Cortex of kidney (tissue), 1 donor: ENCODE measurements at places on chromosomes 2 and 18.

GRCh38 chr2:9712263-9712662, 81.5 kb upstream of the YWHAQ start:
- DNase-seq: no peak

DNA sequence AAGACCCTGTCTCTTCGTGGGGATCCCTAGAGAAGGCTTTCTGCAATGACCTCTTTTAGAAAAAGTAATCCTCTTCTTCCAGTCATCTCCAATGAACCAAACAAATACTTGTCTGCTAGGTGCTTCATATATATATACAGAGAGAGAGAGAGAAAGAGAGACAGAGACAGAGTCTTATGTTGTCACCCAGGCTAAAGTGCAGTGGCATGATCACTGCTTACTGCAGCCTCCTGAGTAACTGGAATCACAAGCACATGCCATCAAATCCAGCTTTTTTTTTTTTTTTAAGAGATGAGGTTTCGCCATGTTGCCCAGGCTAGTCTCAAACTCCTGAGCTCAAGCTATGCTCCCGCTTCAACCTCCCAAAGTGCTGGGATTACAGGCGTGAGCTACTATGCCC, 18.6 kb upstream of the PKDCC start:
- DNase-seq: no peak

DNA sequence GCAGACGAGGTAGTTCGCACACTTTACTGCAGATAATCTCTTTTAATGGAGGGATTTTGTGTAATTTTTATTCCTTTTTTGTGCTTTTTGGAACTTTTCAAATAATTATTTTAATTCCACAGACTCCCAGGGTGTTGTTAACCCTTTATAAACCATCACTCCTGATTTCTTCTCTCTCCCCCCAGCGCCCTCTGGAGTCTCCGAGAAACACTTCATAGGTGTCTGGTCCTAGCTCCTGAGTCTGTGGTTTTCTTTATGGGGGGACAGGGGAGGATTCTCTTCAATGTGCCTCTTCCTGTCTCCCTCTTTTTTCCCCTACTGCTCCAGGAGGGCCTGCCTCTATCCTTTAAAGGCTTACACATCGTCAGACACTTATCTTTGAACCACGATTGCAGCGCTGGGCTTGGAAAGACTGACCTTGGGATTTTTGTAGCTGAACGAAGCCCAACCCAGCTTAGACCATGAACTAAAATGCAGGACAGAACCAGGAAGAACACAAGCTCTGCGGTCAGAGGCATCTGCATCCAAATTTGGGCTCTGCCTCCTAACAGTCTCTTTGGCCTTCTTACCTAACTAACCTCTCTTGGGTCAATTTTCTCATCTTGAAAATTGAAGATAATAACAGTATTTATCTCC, 7.1 kb upstream of the PKDCC start:
- no peak for DNase-seq

- DNase-seq: no peak
These were observed 34.6 kb downstream of the MBP start for GRCh38 chr18:77098029-77098428.

GRCh38 chr2:169797601-169798000, 1.1 kb upstream of the SSB start:
- DNase-seq: no peak

DNA sequence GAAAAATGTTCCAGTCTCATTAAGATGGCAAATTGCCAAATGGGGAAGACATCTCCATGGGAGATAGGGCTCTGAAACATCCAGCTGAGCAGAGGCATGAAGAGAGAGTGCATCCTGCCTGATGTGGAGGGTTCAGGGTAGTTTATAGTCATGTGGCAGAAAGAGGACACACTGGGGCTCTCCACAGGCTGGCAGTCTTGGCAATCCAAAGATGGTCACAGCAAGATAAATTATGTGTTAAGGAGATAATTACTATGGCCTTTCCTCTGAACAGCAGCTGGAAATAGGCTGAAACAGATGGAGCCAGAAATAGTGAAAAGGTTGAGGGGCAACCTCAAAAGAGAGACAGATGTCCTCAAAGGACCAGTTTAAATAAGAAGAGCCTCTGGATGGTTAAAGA, 97.2 kb downstream of the DCC start:
- DNase-seq: no peak

DNA sequence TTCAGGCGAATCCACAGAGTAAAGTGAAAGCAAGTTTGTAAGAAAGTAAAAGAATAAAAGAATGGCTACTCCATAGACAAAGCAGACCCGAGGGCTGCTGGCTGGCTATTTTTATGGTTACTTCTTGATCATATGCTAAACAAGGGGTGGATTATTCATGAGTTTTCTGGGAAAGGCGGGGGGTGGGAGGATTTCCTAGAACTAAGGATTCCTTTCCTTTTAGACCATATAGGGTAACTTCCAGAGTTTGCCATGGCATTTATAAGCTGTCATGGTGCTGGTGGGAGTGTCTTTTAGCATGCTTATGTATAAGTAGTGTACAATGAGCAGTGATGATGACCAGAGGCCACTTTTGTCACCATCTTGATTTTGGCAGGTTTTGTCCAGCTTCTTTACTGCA, 59.8 kb downstream of the SLC4A3 start:
- DNase-seq: no peak

- DNase-seq: no peak
These were observed 600.4 kb upstream of the CHAC2 start for GRCh38 chr2:53167227-53167626.

DNA sequence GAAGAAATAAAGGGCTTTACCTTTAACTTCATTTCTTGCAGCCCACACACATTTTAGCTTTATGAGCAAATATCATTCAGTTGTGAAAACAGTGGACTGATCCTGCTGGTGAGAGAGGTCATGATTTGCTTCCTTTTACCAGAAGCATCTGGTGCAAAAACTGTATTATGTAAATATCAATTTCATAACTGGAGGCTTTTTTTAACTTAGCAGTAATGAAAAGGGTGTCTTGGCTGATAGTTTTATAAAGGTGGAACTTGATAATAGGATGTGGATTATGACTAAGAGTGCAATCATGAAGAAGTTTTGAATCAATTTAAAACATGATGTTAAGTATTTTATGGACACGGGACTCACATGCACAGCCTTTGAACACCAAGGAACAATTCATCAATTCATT, 304.4 kb downstream of the GULP1 start:
- DNase-seq: no peak

GRCh38 chr2:151277067-151277466, 12.4 kb downstream of the NMI start:
- DNase-seq: no peak

DNA sequence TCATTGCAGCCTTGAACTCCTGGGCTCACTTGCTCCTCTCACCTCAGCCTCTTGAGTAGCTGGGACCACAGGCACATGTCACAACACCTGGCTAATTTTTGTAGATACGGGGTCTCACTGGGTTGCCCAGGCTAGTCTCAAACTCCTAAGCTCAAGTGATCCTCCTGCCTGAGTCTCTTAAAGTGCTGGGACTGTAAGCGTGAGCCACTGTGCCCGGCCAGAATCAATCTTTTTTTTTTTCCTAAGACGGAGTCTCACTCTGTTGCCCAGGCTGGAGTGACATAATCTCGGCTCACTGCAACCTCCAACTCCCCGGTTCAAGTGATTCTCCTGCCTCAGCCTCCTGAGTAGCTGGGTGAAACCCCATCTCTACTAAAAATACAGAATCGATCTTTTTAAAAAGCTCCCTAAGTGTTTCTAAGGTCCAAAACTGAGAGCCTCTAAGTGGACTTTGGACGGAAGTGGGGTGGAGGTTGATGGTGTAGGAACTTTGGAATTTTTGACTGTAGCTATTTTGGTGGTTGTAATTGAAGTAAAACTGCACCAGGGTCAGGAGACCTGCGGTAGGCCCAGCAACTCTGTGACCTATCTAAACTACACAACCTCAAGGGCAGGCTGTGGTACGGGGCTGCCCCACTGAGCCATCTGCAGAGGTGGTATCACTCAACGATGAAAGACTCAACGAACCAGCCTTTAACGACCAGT, 82.9 kb downstream of the POLR1A start:
- no peak for DNase-seq

GRCh38 chr2:159712143-159712928, at the start of gene MARCHF7:
MARCHF7 (plus strand) TSS chr2:159712506; CDS start chr2:159729023, 16,517 bp downstream.
- DNase-seq: peak; percentile 71

DNA sequence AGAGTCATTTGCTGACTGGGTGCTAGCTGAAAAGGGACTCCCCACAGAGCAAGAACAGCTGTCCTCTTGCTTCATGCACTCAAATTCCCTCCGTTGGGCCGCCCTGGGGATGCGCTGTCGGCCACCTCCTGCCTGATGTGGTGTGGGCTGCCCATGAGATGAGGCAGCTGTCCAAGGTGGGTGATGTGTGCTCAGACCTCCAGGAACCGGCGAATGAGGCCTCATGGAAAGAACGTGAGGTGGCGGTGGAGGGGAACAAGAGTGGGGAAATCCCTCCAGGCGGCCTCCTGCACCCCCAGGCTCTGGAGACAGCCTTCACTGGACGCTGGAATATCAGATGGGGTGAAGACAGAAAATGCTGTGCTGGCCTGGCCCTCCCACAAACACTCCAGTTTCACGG, 79.8 kb downstream of the LONRF2 start:
- DNase-seq: no peak

GRCh38 chr2:33521791-33522281, 45.4 kb downstream of the RASGRP3 start:
- no peak for DNase-seq

DNA sequence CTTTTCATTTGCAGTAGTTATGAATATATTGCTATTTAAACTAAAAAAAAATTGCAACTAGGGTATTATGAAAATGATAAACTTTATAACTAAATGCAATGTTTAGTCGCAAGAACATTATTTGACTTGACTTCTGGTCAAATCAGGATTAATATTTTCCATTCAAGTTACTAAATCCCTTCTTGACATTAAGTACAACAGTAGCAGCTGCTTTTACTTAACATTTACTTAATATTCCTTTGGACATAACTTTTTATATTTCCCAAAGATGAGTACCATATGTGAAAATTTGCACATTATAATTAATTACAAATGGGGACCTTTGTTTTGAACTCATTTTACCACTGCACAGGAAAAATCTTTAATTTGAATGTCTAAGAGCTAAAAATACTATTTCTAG, 74.0 kb downstream of the PMS1 start:
- DNase-seq: no peak

GRCh38 chr18:62329691-62330454, 4.8 kb downstream of the TNFRSF11A start:
- DNase-seq: no peak

- DNase-seq: no peak
These were observed 74.2 kb upstream of the STK17B start for GRCh38 chr2:196245378-196246140.

DNA sequence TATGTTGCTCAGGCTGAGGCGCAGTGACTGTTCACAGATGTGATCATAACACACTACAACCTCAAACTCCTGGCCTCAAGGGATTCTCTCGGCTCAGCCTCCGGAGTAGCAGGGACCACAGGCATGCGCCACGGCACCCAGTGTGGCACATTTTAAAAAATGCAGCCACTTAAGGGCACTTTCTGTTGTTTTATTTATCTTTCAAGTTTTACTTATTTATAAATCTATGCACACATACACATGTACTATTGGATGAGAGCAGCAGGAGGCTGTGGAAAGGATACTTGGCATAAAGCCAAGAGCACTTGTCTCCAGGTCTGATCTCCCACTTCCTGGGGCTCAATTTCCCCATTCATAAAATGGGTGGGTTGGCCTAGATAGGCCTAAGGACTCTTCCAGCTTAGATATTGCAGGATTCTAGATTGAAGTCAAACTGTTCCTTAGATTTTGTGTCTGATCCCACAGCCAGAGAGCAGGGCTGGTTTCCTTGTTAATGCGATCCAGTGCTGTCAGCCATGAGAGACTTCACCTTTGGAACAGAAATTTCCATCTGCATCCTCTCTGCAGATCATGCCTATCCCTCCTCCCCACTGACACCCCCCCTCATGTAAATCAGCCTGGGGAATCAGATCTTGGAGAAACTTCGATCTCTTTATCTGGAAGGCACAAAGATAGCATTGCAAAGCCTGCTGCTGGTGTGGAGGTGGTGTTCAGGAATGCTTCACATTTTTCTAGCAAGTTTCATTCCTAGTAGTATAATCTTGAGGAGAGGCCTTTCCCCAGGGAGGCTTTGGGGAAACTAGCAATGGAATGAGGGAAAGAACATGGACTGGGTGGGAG, 24.7 kb downstream of the PCBP1 start:
- DNase-seq: no peak

- DNase-seq: no peak
These were observed 141.1 kb downstream of the HDAC4 start for GRCh38 chr2:239259603-239260298.

DNA sequence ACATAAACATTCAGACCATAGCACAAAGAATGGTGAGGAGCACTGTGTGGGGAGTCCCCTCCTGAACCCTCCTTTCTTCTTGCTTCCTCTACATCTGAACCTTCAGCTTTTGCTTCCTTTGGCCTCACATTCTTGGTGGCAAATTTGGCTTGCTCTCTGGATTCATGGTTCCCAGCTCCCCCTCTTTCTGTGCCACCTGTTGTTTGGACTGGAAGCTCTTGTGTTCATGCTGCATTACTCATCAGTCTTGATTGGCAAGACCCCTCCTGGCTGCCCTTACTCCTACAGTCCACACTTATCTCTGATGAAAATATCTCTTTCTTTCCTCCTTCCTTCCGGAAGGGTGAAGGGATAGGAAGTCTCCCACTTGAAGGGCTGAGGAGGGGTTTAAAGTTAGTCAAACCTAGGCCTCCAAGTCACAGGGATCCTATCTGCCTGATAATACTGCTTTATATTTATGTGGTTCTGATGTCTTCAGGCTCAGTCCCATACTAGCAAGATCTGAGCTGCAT, 70.0 kb downstream of the MYO3B start:
- DNase-seq: no peak

GRCh38 chr2:197200051-197200761, 110.4 kb downstream of the ANKRD44 start:
- no peak for DNase-seq

GRCh38 chr2:118046634-118047210, 32.9 kb upstream of the CCDC93 start:
- no peak for DNase-seq

GRCh38 chr2:17148407-17149145, 369.7 kb downstream of the RAD51AP2 start:
- no peak for DNase-seq

GRCh38 chr2:238203973-238204683, 633 bp upstream of the ILKAP start:
- no peak for DNase-seq

DNA sequence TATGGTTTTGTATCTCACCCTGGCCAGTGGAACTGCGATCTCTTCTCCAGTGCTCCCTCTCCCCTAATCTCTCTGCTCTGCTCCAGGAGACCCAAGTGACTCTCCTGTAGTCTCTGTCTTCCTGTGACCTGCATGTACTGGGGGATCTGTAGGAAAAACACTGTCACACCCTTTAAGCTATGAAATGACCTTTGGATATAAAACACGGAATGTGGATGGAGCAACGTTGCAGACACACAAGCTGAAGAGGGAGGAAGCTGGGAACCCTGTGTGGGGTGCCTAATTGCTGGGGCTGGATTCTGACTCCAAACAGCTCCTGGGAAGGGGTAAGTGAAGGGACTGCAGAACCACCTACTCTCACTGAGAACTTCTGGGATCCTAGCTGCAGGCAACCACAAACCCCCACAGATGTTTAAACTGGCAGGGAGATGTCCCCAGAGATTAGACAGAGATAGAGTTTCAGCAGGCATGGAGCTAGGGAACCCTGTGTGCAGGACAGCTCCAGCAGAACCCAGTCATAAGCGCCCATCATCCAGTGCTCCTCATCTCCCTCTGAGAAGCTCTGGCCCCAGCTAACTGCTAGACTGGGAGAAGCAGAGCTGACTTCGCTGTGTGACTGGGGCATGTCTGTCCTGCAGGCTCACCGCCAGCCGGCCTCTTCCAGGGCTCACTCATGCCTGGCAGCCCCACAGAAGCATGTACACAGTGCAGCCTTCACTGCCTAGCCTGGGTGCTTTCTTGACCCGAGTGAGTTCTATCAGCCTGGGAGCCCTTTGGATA, 482.7 kb upstream of the SETBP1 start:
- DNase-seq: no peak
